ENCODE measurements at places on chromosomes 6 and 20.
A peak's percentile ranks its signal among the peaks of the same experiment; 100 is the strongest.

GRCh38 chr20:16575390-16576140, 2.3 kb upstream of the KIF16B start:
- no peak for DNase-seq
- peaks cover 32% of the 10 kb centered on the region for H3K4me1 ChIP-seq
- H3K36me3 ChIP-seq: no peaks in the 10 kb centered on the region
- H3K27me3 ChIP-seq: no peaks in the 10 kb centered on the region
- peak overlapping the region; percentile 90 for H3K4me3 ChIP-seq

GRCh38 chr6:116564921-116565872, 6.1 kb upstream of the RWDD1 start:
- H3K36me3 ChIP-seq: no peaks in the 10 kb centered on the region
- peaks cover 4% of the 10 kb centered on the region for H3K27me3 ChIP-seq
- peak; percentile 92 for DNase-seq
- peaks cover 8% of the 10 kb centered on the region for H3K4me1 ChIP-seq
- no peak overlapping the region for H3K4me3 ChIP-seq

- no peaks in the 10 kb centered on the region for H3K36me3 ChIP-seq
- no peaks in the 10 kb centered on the region for H3K27me3 ChIP-seq
- DNase-seq: no peak
- no peak overlapping the region for H3K27ac ChIP-seq
These were observed 229.3 kb downstream of the QKI start for GRCh38 chr6:163643866-163644265.

DNA sequence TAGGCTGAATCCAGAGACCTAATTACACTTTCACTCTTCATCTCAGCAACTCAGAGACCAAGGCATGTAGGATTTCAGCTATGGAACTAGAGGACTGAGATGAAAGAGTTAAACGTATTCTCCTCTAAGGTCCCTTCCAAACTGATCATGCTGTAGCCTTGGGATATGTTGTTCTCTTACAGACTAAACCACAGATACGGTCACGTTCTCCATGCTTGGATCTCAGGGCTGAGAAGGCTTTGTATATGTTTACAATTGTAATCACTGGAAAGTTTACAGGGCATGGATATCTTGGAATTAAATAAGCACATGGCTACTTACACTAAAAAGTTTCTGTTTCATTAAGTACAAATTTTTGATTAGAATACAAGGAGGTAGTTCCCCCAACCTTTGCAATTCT, 50.1 kb downstream of the PKIB start:
- peaks cover 1% of the 10 kb centered on the region for H3K36me3 ChIP-seq
- H3K27ac ChIP-seq: no peak overlapping the region
- H3K4me3 ChIP-seq: no peak overlapping the region
- no peak for DNase-seq
- no peaks in the 10 kb centered on the region for H3K27me3 ChIP-seq
- H3K4me1 ChIP-seq: peaks cover 7% of the 10 kb centered on the region

DNA sequence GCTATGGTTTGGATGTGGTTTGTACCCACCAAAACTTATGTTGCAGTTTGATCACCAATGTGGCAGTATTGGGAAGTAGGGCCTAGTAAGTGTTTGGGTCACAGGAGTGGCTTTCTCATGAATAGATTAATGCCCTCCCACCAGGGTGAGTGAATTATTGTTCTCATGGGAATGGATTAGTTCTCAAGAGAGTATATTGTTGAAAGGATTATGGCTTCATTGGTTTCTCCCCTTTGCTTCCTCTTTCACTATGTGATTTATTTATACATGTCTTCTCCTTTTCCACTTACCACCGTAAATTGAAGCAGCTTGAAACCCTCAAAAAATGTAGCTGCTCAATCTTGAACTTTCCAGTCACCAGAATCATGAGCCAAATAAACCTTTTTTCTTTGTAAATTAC, 10.8 kb downstream of the UFL1 start:
- H3K27ac ChIP-seq: no peak overlapping the region
- peaks cover 8% of the 10 kb centered on the region for H3K4me1 ChIP-seq
- peaks cover 31% of the 10 kb centered on the region for H3K36me3 ChIP-seq
- no peaks in the 10 kb centered on the region for H3K27me3 ChIP-seq
- H3K4me3 ChIP-seq: no peak overlapping the region
- DNase-seq: no peak

GRCh38 chr6:25022140-25022553, 86.4 kb upstream of the RIPOR2 start:
- no peak overlapping the region for H3K27ac ChIP-seq
- H3K36me3 ChIP-seq: no peaks in the 10 kb centered on the region

DNA sequence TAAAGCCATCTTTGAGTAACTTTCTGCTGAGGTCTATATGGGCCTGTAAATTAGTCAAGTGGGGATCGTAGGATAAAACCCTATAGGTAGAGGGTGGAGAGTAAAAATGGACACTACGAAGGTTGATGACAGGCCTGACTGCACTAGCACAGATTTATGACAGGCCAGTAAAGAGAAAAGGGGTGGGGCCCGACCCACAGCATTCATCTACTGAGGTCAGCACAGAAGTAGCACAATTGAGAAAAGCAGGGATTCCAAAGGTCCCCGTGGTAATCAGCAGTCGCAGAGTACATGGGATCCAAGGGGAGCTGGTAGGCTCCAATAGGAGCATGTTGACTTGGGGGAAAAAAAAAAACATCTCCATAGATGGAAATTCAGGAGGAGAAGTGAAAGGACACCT, 660.4 kb downstream of the TFAP2A start:
- DNase-seq: no peak
- no peaks in the 10 kb centered on the region for H3K27me3 ChIP-seq
- no peaks in the 10 kb centered on the region for H3K4me1 ChIP-seq

DNA sequence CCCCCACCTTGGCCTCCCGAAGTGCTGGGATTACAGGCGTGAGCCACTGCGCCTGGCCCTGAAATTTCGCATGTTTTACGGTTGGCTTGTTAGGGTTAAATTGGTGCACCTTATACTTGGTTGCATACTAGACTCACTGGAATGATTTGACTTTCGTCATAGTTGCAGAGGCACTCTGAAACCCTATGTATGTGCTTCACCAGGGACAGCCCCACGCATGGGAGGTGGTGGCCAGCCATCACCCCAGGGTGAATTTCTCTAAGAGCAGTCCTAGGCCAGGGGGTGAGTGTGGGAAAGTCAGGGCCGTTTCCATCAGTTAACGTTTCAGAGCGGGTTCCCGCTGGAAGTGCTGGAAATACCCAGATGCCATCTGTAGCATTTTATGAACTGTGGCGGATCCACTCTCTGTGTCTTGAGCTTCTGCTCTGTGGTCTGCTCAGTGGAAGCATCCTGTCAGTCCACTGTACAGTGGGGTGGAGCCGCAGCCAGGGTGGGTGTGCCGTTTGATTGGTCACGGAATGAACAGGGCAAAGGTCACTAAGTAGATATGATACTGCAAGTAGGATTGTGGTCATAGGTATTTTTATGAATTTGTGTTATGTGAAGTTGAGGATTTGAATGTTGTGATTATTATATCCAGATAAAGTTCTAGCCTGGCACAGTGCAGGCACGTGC, 13.2 kb downstream of the DNAJC5 start:
- no peaks in the 10 kb centered on the region for H3K36me3 ChIP-seq
- H3K4me1 ChIP-seq: peaks cover 35% of the 10 kb centered on the region
- H3K27ac ChIP-seq: peak overlapping the region; percentile 41
- H3K27me3 ChIP-seq: no peaks in the 10 kb centered on the region

DNA sequence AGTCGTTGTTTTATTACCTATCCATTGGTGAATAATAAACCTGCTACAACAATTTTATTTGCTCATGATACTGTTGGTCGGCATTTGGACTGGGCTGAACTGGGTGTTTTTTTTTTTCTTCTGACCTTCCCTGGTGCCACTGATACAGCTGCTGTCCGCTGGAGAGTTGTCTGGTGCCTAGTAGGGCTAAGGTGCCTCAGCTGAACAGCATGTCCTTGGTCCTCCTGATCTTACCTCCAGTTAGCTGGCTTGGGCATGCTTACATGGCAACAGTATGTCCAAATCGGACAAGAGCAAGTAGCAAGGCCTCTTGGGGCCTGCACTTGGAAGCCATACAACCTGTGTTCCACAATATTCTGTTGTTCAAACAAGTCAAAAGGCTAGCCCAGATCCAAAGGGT, 563.4 kb downstream of the BMP2 start:
- H3K36me3 ChIP-seq: no peaks in the 10 kb centered on the region
- no peaks in the 10 kb centered on the region for H3K27me3 ChIP-seq

DNA sequence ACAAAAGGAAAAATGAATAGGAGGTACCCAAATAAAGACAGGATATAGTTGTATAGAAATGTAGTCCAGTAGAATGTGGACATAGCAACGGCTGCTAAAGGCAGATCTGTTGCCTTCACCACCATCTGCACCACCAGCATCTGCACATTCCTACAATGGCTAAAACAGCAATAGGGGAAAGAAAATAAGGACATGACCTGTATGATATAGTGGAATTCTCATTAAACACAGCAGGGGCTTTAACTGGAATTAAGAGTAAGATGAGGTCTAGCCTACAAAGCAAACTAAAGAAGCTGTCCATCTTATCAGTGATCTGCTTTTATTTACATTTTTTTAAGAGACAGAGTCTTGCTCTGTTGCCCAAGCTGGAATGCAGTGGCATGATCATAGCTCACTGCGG, 26.8 kb upstream of the SCAF8 start:
- H3K4me3 ChIP-seq: no peak overlapping the region
- no peaks in the 10 kb centered on the region for H3K36me3 ChIP-seq
- no peak for DNase-seq
- no peaks in the 10 kb centered on the region for H3K4me1 ChIP-seq
- no peak overlapping the region for H3K27ac ChIP-seq

GRCh38 chr6:125759959-125760457, 10.6 kb downstream of the HEY2 start:
- peaks cover 22% of the 10 kb centered on the region for H3K36me3 ChIP-seq
- peaks cover 59% of the 10 kb centered on the region for H3K4me1 ChIP-seq
- H3K4me3 ChIP-seq: no peak overlapping the region
- H3K27me3 ChIP-seq: no peaks in the 10 kb centered on the region
- DNase-seq: no peak

- no peak for DNase-seq
- H3K27me3 ChIP-seq: peaks cover 17% of the 10 kb centered on the region
- no peak overlapping the region for H3K4me3 ChIP-seq
- H3K36me3 ChIP-seq: no peaks in the 10 kb centered on the region
- peaks cover 13% of the 10 kb centered on the region for H3K4me1 ChIP-seq
- H3K27ac ChIP-seq: no peak overlapping the region
These were observed 64.2 kb downstream of the DLL1 start for GRCh38 chr6:170226647-170227046.

DNA sequence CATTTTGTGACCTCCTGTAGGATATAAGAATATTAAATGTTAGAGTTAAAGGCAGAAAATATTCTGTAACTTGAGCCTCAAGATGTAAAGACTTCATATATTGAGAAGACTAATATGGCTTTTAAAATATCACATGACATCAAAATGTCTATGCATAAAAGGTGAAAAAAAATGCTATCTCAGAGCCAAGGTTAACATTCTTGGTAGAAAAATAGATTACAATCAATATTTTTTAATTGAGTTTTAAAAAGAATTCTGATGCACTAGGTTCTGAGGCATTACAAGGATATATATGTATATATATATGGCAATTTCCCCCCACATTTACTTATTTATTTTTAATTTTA, 46.2 kb upstream of the RAB23 start:
- peak overlapping the region; percentile 96 for H3K27ac ChIP-seq
- H3K36me3 ChIP-seq: peaks cover 7% of the 10 kb centered on the region
- peaks cover 46% of the 10 kb centered on the region for H3K4me1 ChIP-seq
- DNase-seq: no peak

DNA sequence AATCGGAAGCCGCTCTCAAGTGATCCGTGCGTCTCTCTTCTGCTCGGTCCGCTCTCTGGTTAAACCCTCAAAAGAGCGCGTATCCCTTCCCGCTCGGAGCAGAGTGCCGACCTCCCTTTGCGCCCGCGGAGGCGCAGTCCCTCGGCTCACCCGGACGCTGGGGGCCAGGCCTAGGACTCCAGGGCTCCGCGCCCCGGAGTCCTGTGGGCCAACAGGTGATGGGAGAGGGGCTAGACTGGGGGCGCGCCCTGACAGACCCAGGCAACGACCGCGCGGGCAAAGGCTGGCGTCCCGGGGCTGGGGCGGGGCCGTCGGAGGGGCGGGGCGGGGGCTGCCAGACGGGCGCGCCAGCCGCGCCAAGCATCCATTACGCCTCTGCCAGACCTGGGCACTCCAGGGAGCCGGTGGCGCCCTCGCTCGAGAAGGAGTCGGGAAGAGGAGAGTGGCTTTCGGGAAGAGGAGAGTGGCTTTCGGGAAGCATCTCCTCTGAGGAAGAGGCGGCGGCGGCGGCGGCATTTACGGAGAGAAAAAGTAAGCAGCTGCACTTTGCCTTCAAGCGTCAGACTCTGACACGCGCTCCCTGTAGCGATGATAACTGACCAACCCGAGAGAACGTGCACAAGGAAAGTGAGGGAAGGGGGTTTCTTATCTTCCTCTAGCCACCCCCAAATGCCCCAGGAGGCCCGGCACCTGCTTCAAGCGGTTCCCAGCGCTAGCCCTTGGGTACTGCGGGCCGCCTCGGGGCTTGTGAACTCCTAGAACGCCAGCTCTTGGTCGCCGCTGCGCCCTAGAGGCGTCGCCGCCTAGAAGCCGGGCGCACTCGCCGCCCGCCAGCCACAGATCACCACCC, 2.6 kb downstream of the EPHA7 start:
- peak; percentile 84 for DNase-seq
- H3K36me3 ChIP-seq: no peaks in the 10 kb centered on the region
- H3K4me1 ChIP-seq: peaks cover 37% of the 10 kb centered on the region
- peak overlapping the region; percentile 92 for H3K27ac ChIP-seq
- peak overlapping the region; percentile 87 for H3K4me3 ChIP-seq
- H3K27me3 ChIP-seq: no peaks in the 10 kb centered on the region

DNA sequence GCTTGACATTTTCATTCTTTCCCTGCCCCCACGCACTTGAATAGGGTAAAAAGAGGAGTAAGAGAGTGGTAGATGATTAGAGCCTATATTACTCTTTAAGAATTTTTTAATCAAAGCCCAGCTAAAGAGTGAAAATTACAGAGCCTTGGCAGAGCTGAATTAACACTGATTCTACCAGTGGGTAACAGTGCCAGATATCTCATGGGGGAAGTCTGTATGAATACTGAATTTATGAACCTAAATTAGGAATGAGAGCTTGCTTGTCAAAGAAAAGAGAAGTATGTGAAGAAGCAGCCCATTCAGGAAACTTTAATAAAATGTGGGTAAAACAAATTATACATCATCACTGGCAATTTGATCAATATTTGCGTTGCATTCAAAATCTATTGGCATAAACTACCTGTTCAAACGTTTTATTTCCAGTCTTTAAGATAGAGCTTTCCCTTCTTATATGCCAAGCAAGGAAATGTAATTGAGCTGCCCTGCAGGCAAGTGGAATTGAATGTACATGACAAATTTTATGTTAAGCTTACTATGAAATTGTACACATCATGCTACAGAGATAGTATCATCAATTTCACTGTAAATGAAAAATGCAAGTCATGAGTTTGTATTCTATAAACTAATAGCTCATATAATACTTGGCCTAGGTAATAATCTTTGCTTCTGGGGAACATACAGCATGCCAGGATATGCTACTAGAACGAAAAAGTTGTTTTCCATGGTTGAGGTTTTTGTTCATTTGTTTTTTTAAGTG, 14.5 kb downstream of the SOBP start:
- H3K36me3 ChIP-seq: no peaks in the 10 kb centered on the region
- no peaks in the 10 kb centered on the region for H3K27me3 ChIP-seq
- H3K27ac ChIP-seq: no peak overlapping the region
- no peak for DNase-seq

- no peak for DNase-seq
- H3K27me3 ChIP-seq: no peaks in the 10 kb centered on the region
- no peak overlapping the region for H3K27ac ChIP-seq
- no peaks in the 10 kb centered on the region for H3K36me3 ChIP-seq
These were observed 197.5 kb upstream of the SIM1 start for GRCh38 chr6:100662264-100662663.

All from chondrocyte (in vitro differentiated cells).